ENCODE measurements at places on chromosomes 11 and 22. TPM values are rescaled to one million over a fixed set of nuclear protein-coding genes. Genes with fewer than 3 reads are reported as not detected.

- DNase-seq: no peak
These were observed 4.4 kb downstream of the DDX10 start for GRCh38 chr11:108669286-108669685.

GRCh38 chr11:77081381-77081851 lies 14.6 kb downstream of the CAPN5 start:
- peak; percentile 11 for DNase-seq

DNA sequence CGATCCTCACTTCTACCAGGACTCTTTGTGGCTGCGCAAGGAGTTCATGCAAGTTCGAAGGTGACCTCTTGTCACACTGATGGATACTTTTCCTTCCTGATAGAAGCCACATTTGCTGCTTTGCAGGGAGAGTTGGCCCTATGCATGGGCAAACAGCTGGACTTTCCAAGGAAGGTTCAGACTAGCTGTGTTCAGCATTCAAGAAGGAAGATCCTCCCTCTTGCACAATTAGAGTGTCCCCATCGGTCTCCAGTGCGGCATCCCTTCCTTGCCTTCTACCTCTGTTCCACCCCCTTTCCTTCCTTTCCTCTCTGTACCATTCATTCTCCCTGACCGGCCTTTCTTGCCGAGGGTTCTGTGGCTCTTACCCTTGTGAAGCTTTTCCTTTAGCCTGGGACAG lies 6.5 kb downstream of the TMEM138 start:
- DNase-seq: no peak

DNA sequence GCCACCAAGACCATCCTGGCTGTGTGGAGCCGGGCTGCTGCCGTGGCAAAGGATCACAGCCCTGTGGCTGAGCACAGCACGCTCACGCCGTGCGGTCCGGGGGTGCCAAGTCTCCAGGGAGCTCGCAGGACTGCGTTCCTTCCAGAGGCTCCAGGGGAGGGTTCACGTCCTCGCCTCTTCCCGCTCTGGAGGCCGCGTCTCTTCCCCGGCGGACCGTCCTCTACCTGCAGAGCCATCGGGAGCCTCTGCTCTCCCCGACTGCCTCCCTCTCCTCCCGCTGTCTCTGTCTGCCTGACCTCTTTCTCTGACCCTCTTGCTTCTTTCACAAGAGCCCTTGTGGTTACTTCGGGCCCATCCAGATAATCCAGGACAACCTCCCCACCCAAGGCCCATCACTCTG lies 11.4 kb upstream of the MUC5AC start:
- DNase-seq: no peak

DNA sequence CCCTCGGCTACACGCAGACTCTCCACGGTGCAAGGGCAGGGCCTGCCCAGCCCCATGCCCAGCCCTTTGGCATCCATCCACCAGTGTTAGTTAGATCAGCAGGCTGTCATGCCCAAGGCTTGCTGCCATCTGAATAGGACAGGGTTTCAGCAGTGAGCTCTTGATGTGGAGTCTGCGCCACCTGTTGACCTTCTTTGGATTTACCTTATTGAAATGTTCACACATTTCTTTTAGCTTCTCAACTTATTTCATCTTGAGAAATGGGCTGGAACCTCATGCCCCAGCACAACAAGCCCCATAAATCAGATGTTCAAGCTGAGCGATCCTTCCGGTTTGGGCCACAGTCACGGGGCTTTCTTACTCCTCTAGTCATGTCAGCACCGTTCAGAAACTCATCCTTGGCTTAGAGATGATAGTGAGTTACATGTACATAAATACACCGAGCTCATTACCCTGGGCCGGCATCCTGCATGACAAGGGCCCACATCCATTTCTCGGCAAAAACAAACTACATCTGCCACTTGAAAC lies 61.7 kb downstream of the PARVB start:
- DNase-seq: no peak

DNA sequence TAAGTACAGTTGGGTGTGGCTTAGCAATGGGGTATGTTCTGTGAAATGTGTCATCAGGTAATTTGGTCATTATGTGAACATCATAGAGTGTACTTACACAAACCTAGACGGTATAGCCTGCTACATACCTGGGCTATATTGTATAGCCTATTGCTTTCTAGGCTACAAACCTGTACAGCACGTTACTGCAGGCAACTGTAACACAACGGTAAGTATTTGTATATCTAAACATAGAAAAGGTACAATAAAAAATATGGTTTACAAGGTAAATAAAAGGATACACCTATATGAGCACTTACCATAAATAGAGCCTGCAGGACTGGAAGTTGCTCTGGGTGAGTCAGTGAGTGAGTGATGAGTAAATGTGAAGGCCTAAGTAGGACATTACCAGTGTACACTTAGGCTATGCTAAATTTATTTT lies 73.1 kb upstream of the GDPD4 start:
- no peak for DNase-seq

GRCh38 chr11:112965656-112966055 lies 4.4 kb downstream of the NCAM1 start:
- DNase-seq: no peak

GRCh38 chr11:25733777-25734176 lies 598.2 kb upstream of the ANO3 start:
- DNase-seq: no peak

DNA sequence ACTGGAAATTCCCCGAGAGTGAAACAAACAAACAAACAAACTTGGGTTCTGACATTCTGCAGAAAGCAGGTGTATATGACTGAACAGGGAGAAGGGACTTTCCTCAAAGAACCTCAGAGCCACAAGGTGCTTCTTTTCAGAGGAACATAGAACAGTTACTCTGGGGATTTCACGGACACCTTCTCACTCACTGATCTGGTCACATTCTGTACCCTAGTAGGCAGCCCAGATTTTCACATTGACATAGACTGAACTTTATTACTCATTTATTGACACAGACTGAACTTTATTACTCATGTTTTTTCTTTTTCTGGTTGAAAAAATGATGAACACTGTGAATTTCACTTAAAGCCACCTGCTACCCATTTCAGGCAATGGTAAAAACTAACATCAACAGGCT lies 263.0 kb downstream of the OPCML start:
- no peak for DNase-seq

DNA sequence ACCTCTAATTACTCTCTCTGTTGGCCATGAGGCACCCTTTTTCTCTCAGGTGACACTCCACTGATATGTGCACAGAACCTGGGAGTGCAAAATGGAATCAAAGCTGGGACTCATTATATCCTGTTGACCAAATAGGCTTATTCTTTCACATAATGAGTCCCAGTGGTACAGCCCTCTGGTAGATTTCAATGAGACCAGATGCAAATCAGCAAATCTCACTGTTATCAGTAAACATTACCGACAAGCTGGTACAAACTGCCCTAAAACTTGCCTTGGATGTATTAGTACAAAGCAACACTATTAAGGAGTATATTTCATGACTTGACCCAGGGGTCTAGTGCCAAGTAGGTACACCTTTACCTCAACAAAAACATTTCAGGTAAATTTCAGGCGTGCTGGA lies 128.3 kb downstream of the DDX10 start:
- no peak for DNase-seq

DNA sequence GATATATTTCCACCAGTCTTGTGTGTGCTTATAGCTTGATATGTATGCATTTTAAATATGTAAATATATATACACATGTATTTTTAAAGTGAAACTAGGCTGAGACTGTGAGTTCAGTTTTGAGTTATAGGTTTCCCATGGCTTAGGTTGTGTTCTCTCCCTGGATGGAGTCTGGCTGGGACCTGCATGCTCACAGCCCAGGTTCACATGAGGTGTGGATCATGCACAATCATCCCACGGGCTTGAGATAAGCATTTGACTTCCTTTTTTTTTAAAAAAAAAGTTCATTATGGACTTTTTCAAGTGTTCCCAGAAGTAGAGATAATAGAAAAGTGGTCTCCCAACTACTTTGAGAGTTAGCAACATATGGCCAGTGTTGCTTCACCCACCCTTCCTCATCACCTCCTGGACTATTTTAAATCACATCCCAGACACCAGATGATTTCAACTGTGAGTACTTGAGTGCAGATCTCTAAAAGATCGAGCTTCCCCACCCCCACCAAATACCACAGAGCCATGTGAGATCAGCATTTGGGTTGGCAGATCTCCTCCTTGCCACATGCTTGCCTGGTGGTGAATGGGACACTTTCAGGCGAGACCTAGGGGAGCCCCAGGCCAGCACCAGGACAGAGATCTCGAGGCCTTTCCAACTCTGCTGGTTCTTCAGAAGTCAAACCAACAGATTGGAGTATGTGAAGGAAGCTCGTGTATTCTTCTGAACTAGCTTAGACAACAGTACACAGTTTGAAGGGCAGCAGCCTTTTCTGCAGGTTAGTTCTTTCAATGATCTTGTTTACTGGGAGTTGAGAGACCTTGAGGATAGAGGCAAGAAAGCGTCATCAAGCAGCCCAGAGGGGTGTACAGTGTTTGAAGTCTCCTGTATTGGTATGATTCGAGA lies 15.9 kb downstream of the MED15 start:
- no peak for DNase-seq

- no peak for DNase-seq
These were observed 1495.9 kb downstream of the BRD1 start for GRCh38 chr22:48331691-48332220.

DEUP1 gene
- total RNA-seq: 1.9 TPM

CCDC89 gene
- 6.5 TPM for total RNA-seq

MYOD1 gene
- total RNA-seq: not detected

FREY1 gene
- total RNA-seq: 0.51 TPM

All from lung (tissue), 17 donors.